Endothelial cell (in vitro differentiated cells): ENCODE measurements at places on chromosomes 7 and 10. TPM values are rescaled to one million over a fixed set of nuclear protein-coding genes. Genes with fewer than 3 reads are reported as not detected.

The FOXI2 gene
- not detected for total RNA-seq

The PTPRN2 gene
- 0.18 TPM for total RNA-seq

DNA sequence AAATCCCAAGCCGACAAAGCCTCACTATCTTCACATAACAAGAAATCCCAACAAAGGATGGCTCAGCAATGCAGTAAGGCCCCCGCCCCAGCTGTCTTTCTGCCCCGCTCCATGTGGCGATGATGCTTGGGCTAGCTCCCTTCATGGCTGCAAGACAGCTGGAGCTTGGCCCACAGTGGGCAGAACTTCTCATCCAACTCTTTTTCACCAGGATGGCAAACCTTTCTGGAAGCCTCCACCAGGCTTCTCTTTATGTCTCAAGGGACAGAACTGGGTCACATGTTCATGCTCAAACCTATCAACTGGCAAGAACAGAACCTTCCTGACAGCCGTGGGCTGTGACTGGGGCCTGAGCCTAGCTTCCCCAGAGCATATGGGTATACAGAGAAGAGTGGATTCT, 260.5 kb upstream of the MKLN1 start:
- DNase-seq: no peak

DNA sequence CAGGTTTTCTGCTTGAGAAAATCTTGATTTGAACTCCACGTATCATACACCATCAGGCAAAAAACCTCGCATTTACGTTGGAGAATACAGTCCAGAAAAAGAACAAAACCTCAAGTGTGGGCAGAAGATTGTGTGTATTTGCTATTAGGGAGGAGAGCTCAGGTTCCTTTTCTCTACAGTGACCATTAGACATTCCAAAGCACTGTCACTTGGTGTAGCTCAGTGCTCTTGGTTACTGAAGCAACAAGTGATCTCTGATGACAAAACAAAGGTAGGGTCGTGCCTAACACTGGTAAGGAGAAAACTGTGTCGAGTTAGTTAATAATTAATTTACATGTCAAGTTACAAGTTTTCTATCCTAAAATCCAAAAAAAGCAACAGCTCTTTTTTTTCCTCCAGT, 72.6 kb downstream of the C1GALT1 start:
- DNase-seq: no peak

The PSAP gene
- 676 TPM for total RNA-seq
